Bronchial epithelial cell (primary cell): ENCODE measurements at places on chromosomes 16 and 17.
A peak's percentile ranks its signal among the peaks of the same experiment; 100 is the strongest.

DNA sequence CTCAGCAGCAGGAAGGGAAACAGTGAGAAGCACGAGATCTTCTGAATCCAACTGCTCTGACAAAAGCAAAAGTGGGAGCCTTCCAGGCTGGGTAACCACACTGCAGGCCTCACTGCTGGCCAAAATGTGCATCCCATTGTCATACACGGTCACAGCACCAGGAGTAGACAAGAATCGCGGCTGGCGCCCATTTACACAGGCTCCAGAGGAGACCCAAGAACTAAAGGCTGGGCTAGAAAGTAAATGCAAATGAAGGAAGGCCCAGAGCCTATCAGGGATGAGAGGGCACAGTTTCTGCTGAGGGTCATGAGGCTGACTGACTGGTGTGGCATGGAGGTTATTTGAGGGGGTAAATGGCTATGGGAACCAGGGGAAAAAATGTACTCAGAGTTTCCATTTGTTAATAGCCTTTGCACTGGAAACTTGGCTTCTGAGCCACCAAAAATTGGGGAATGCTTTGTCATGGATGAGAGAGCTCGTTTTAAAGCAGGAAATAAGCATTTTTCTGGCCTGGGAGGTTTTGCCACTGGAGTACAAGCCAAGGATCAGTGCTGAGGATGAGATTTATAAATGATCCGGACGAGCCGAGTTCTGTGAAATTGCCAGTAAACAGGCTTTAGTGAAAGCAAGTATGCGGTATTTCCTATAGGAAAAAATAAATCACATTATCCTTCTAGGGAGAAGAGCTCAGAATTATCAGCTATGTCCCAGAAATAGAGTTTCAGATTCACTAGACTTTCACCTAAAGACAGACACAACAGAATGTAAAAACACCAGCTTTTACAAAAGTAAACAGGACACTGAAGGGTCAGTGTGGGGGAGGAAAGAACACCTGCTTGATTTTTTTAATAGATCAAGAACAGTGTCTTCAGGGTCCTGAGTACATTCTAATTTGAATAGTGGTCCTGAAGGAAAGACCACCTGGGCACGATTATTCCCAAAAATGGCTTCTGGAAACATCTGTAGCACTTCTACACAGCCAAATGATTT lies 66.9 kb upstream of the GSG1L start:
- no peak for DNase-seq

DNA sequence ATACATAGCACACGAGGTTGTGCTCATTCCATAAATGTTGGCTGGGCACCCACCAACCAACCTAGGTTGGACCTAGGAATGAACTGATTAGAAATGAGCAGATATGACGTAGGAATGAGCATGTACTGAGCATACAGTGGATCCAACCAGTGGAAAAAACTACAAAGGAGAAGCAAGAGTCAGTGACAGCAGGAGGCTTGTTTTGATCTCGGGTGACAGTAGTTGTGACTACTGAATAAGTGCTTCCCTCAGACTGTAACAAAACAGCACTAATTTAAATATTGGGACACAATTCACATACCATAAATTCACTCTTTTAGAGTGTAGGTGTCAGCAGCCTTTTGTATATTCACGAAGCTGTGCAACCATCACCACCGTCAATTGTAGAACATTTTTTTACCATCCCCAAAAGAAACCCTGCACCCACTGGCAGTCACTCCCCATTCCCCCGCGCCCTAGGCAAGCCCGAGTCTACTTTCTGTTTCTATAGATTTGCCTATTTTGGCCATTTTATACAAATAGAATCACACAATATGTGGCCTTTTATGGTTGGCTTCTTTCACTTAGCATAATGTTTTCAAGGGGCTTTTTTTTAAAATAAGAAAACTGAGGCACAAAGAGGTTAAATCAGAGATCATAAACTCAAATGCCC lies 7.0 kb downstream of the VAC14 start:
- DNase-seq, result no peak

GRCh38 chr17:55673743-55674506 lies 48.7 kb downstream of the TMEM100 start:
- peak; percentile 52 for DNase-seq

DNA sequence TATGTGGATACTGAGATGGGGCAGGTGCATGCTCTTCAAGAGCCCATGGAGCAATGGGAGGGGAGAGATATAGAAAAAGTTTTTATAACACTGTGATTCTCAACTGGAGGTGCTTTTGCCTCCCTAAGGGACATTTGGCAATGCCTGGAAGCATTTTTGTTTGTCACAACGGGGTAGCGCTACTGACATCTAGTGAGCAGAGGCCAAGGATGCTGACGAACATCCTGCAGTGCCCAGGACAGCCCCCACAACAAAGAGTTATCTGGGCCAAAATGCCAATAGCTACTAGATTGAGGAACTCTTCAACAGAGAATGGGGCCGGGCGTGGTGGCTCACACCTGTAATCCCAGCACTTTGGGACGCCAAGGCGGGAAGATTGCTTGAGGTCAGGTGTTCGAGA lies 67.2 kb upstream of the CLEC3A start:
- DNase-seq, result no peak

GRCh38 chr16:1331712-1332617 lies 1.5 kb upstream of the BAIAP3 start:
- DNase-seq, result no peak

GRCh38 chr16:27217256-27217655 lies 13.9 kb downstream of the KDM8 start:
- no peak for DNase-seq

DNA sequence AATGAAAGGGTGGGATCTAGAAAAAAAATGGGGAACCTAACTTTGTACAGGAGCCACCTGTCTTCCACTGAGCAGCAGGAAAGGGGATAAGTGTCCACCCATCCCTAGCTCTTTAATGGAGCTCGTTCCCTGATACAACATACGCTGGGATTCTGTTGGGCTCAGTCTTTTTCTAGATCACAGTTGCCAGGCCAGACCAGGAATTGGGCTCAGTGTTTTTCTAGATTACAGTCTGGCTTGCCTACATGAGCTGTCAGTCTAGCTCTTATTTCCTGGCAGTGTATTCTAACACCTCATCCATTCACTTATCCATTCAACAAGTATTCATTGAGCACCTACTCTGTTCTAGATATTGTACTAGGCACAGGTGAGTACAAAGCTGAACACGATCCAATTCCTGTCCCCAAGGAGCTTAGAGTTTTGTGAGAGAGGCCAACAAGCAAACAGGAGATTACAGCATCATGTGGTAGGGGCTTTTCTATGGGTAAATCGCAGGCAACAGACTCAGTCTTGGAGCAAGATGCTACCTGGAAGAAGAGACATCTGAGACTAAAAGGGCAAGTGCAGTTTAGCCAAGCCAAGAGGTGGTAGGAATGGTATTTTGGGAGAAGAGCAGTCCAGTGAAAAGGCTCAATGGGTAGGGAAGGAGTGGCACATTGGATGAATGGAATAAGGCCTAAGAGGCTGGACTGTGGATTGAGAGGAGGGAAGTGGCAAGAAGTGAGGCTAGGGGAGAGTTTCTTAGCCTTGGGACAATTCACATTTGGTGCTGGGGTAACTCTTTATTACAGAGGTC lies 138.0 kb upstream of the HS3ST2 start:
- DNase-seq, result no peak

DNA sequence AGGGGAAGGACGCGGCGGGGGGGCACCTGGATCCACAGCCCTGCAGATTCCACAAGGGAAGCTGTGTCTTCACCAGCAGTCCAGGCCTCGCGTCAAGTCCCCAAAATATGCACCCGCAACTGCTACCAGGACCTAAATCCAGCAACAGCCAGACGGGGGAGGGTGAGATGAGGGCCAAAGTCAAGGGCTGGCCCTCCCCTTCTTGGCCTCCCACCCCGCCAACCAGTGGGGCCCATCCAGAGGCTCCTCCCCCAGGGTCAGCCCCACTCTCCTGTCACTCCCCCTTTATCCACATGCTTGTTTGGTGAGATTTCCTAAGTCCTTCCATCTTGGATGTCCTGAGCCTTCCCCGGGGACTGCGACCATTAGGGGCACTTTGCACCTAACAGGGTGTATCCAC lies 138.7 kb downstream of the ENGASE start:
- no peak for DNase-seq

DNA sequence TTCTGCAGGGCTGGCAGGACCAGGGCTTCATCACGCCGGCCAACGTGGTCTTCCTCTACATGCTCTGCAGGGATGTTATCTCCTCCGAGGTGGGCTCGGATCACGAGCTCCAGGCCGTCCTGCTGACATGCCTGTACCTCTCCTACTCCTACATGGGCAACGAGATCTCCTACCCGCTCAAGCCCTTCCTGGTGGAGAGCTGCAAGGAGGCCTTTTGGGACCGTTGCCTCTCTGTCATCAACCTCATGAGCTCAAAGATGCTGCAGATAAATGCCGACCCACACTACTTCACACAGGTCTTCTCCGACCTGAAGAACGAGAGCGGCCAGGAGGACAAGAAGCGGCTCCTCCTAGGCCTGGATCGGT lies 1.4 kb downstream of the CDK5R1 start:
- DNase-seq, result no peak

DNA sequence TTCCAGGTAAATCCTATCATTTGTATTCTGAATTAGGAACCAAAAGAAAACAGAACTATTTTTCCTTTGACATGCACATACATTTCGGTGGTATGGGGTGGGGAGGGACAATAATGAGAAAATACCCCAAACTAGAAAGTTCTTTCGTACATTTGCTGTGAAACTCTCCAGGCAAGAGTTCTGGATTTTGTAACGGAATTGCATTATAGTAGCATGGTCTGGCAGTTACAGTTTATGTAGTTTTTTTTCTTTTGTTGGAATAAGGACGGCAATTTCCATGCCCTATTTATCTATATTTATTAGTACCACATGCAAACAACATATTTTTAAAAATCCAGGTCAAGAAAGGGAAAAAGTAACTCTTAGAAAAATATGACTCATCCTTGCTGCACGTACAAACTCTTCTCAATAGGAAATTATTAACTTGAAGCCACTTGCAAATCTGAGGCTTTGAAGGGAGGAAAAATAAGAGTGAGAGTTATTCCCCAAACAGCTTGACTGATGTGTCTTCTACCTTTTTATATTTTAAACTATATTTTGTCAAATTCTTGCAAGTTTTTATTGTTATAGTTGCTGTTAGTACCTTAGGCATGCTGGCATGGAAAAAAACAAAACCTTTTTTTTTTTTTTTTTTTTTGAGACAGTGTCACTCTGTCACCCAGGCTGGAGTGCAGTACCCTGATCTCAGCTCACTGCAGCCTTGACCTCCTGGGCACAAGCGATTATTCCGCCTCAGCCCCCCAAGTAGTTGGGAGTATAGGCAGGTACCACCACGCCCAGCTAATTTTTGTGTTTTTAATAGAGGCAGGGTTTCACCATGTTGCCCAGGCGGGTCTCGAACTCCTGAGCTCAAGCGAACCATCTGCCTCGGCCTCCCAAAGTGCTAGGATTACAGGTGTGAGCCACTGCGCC lies 69.3 kb downstream of the WWP2 start:
- DNase-seq, result peak; percentile 34

DNA sequence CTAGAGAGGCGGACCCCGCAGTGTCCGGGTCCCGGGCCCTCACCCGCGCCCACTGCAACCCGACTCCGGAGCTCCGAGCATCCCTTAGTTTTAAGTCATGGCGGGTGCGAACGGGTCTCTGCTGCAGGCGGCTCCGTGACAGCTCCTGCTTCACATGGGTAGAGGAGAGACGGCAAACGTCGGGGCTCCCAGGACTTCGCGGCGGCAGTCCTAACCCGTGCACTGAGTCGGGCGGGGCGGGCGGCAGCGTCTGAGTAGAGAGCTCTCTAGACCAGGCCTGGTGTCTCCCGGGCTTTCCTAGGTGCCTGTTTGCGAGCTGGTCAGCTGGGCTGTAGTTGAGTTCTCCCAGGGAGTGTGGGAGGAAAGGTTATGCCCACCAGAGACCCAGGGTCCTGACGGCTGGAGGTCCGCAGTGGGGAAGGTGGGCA lies 345 bp downstream of the TSC2 start:
- no peak for DNase-seq

- peak; percentile 66 for DNase-seq
Measured at GRCh38 chr17:18038149-18038850, 668 bp downstream of the ATPAF2 start.

GRCh38 chr16:80996688-80997138 lies 10.0 kb downstream of the CMC2 start:
- DNase-seq, result no peak

- DNase-seq, result no peak
Measured at GRCh38 chr17:79832218-79833109, 6.8 kb downstream of the CBX4 start.

DNA sequence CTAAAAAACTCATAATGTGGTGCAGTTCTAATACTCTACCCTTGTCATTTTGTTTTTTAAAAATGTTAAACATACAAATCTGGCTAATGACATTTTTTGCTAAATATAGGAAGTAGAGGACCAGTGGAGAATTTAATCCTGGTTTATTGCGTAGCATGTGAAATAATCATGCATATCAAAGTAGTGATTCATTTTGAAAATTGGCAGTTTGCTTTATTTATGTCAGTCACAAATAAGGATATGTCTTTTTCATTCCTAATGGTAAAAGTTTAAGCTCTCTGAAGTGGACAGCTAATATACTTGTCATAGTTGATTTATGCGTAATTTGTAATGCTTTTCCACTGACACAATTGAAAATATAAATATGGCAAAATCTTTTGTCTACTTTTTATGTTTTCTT lies 224.2 kb downstream of the BCAS3 start:
- DNase-seq, result peak; percentile 87

DNA sequence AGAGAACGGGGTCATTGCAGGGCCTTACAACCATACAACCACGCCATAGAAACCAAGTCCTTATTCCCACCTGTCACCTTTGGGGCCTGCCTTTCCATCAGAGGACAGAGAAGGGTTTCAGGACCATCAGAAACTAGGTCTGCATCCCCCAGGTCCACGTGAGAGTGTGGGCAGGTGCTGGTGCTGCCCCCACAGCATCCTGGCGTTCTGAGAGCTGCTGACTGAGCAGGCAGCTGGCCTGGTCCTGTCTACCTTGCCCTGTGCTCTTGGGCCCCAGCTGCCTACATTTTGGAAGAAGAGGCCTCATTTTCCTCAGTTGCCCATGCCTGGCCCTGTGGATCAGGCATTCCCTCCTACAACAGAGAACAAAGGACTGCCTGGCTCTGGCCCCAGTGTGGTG lies 21.6 kb downstream of the ZNF276 start:
- DNase-seq, result no peak

GRCh38 chr16:88448461-88449266 lies 4.4 kb upstream of the ZFPM1 start:
- DNase-seq, result no peak
